ENCODE measurements at places on chromosomes 11 and 22. TPM values are rescaled to one million over a fixed set of nuclear protein-coding genes. Genes with fewer than 3 reads are reported as not detected.

Gene CASP1
- not detected for total RNA-seq

Gene NPAS4
- 0.35 TPM for total RNA-seq

Gene OR5A1
- 0.03 TPM for total RNA-seq

Gene POLR3H
- total RNA-seq: 18.6 TPM

Gene BATF2
- 0.58 TPM for total RNA-seq

Gene CRYBB3
- not detected for total RNA-seq

Gene APOBEC3F
- 3.4 TPM for total RNA-seq

Gene RHOD
- 16.2 TPM for total RNA-seq

Gene IFTAP
- 17.1 TPM for total RNA-seq

Gene CST6
- 4.2 TPM for total RNA-seq

Gene OR2AG1
- total RNA-seq: 0.04 TPM

Measured in GM23338 (cell line).